Activated T-cell treated with anti-CD3 and anti-CD28 coated beads for 48 hours (primary cell): ENCODE measurements at places on chromosomes 11 and 22.

- peak; percentile 52 for DNase-seq
Measured at GRCh38 chr11:9565822-9566560, 7.5 kb upstream of the WEE1 start.

- DNase-seq = no peak
Measured at GRCh38 chr22:48068323-48068885, 1306.0 kb downstream of the TBC1D22A start.

DNA sequence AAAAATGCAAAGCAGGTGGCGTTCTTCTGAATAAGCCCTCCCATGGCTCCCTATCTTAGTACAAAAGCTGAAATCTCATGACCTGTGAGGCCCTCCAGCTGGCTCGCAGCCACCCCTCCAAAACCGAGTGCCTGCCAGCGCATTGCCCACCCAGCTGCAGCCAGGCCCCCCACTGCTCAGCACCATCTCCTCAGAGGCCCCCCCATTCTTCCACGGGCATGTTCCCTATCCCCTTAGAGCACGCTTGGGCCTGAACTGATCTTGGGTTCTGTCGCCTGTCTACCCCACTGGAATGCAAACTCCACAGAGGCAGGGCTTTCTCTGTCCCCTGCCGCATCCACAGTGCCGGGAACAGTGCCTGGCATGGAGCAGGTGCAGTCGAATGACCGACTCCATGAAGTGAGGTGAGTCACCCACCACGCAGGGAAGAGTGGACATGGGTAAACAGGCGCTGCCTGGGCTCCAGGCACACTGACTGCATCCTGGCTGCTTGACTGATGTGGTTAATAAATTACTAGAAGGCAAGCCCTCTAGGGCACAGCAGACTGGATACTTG is 11.3 kb upstream of the EFCAB6 start:
- DNase-seq = no peak

DNA sequence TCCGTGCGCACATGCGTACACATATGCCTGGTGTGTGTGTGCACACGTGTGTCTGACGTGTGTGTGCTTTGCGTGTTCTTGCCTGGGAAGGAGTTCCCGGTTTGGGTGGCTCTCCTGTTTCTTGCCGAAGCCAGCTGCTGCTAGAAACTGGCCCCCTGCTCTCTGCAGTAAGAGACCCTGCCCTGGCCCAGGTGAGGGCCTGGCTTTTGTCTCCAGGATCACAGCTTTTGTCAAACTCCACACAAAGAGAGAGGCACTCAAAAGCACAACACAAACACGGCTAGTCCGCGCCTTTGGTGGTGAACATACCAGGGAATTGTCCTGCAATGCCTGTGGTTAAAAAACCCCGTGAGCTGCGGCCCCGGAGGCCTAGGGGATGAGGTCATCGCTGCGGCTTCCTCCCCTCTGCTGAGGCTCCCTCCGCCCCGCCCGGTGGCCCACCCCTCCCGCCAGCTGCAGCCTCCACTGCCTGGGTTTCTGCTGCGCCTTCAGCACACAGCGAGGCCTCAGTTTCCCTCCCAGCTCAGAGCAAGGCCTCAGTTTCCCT is 88.9 kb downstream of the KCNQ1 start:
- peak; percentile 18 for DNase-seq

DNA sequence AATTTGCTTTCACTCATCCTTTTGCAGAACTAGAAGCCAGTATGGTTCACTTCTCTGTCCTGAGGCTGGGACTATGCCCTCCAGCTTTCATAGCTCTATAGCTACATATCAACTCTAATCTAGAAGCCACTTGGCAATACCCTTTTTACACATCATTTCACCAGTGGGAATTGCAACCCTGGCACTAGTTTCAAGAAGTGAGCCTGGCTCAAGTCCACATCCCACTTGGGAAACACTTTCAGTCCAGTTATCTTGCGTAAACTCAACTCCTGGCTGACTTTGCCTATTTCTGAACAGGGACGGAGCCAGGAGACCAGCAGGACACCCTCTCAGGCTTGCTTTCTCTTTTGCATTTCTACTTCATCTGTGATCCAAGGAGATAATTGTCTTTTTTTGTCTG is 19.9 kb upstream of the FAT3 start:
- DNase-seq = no peak
